Esophagus (tissue), 2 donors: ENCODE measurements at places on chromosomes 5 and 9. TPM values are rescaled to one million over a fixed set of nuclear protein-coding genes. Genes with fewer than 3 reads are reported as not detected.

The FAM200C gene
- polyA plus RNA-seq, result 0.93 TPM

The WDR31 gene
- polyA plus RNA-seq, result 1.2 TPM

The CCNO gene
- 2.0 TPM for polyA plus RNA-seq

The INSL6 gene
- not detected for polyA plus RNA-seq

The OLFM1 gene
- polyA plus RNA-seq, result 2.3 TPM

The TMED9 gene
- polyA plus RNA-seq, result 72.8 TPM

The FAM78A gene
- polyA plus RNA-seq, result 0.86 TPM

The SHC3 gene
- 0.19 TPM for polyA plus RNA-seq

The AMBP gene
- polyA plus RNA-seq, result 0.28 TPM

The HAVCR1 gene
- polyA plus RNA-seq, result not detected

The SPATA31C1 gene
- not detected for polyA plus RNA-seq

The LCN10 gene
- 14.9 TPM for polyA plus RNA-seq

The ANKDD1B gene
- polyA plus RNA-seq, result 0.15 TPM

The GABRG2 gene
- not detected for polyA plus RNA-seq
